Endothelial cell (in vitro differentiated cells): ENCODE measurements at places on chromosomes 6 and 20.

- no peak for DNase-seq
These were observed 29.3 kb downstream of the PTPRK start for GRCh38 chr6:128491100-128491581.

DNA sequence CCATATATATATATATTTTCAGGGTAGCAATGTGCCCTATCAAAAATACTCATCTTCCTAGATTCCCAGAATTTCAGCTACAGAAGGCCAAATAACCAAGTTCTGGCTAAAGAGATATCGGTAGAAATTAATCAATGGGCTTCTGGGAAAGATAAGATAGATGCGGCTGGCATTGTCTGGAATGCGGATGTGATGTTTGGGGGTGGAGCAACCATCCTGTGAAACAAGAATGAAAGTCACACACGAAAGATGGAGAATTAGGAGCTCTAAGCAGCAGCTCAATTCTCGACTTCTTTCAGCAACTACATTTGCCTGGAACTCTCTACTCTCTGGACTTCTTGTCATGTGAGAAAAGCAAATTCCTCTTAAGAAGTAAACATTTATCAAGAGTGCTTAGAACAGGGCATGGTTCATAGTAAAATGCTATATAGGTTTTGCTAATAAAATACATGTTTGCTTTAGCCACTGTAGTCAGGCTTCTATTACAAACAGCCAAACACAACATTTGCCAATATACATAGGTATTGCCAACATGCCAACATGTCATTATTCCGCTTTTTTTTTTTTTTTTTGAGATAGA is 90.8 kb downstream of the CLIC5 start:
- no peak for DNase-seq

DNA sequence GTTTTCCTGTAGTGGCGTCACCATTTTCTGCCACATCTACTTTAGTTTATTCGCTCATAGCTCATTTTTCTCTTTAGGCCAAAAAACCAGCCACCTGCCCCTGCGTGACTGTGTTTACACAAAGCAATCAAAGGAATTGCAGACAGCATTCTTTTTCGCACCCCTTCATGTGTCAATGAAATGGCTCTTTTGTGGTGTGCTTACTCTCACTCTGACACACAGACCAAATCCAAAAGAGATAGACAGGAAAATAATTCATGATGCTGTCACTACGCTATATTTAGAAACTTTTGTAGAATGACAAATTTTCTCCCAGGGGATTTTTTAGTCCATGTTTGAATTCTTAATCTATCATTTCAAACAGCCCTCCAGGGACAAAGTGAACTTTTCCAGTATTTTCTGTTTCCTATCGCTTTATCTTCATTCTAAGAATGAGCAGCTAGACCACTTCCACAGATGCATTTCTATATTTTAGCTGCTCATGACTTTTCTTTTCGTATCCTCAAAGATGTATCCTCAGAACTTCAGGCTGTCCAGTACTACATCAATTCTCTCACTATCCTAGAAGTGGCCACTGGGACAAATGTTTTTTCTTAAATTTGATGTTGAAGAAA is 37.9 kb upstream of the KHDRBS2 start:
- DNase-seq = no peak

DNA sequence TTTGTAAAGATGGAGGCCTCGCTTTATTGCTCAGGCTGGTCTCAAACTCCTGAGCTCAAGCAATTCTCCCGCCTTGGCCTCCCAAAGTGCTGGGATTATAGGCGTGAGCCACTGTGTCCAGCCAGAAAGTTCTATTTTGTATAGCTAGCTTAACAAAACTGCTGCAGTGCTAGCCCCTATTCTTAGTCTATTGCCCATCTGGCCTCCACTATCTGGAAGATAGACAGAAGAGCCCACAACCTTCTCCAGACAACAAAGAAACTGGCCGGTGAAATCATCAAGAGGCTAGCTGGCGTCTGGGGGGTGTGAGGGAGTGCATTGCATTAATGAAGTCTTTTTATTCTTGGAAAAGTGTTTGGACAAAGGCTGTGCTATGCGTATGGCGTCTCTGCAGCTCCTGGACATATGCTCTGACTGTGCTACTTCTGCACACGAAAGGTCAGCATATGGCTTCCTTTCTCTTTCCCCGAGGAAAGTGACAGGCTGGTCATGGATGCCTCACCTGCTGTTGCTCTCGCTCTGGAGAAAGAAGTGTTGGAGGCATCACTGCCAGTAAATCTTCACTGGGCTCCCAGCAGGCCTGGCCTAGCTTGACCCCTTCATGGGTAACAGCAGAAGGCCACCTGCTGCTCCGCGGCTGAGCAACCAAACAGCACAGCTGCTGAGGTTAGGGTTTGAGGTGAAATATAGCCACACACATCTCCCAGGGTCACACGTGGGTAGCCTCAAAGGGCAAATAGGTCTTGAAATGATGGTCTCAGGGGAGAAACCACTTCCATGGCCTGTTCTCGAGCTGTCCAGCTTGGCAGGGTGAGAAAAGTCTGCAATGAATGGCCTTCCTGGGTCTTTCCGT is 95.1 kb upstream of the IYD start:
- no peak for DNase-seq

GRCh38 chr20:15439551-15439950 is 1102.1 kb upstream of the FLRT3 start:
- DNase-seq = no peak

DNA sequence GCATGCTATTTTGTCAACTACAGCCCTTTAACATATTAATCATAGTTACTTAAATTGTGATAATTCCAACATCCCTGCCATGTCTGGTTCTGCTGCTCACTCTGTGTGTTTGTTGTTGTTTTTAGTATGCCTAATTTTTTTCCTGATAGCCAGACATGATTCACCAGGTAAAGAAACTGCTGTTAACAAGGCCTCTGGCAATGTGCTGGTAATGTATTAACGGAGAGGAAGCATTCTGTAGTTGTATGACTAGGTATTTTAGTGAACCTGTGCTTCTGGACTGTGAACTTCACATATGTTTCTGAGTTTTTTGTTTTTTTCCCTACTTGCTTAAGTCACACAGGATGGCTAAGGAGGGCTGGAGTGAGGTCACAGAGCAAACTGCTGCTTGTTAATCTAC is 4.8 kb downstream of the DYNLT2 start:
- DNase-seq = no peak

DNA sequence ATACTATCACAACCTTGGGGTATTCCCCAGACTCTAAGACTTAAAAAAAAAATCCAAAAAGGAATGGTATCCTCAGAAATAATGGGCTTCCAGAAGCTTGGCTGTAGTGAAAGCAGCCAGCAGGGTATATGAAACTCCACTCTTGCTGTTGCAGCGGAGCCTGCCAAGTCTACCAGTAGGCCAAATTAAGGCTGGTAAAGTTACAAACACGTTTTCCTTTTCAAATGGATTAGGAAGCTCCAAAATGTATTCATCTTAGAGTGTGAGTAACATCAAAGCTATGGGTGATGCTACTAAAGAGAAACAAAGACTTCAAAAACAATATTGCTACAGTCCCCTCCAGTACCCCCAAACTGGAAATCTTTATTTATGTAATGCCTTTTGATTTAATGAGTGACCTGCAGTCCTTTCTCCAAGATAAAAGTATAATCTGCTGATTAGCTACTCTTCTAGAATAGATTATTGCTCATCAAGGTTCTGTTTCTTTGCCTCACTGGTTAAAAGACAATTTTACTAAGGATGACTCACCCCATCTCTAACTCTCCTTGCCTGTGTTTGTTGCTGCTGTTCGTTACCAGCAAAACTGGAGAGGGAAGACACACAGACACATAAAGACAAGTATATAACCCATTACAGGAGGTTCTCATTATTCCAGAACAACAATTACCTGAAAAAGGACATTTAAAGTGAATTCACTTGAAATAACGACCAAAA is 84.9 kb downstream of the BTBD9 start:
- DNase-seq = no peak

- DNase-seq = no peak
These were observed 535 bp upstream of the ABCF1 start for GRCh38 chr6:30570740-30571074.

- no peak for DNase-seq
These were observed 310.8 kb downstream of the QKI start for GRCh38 chr6:163725008-163725941.

DNA sequence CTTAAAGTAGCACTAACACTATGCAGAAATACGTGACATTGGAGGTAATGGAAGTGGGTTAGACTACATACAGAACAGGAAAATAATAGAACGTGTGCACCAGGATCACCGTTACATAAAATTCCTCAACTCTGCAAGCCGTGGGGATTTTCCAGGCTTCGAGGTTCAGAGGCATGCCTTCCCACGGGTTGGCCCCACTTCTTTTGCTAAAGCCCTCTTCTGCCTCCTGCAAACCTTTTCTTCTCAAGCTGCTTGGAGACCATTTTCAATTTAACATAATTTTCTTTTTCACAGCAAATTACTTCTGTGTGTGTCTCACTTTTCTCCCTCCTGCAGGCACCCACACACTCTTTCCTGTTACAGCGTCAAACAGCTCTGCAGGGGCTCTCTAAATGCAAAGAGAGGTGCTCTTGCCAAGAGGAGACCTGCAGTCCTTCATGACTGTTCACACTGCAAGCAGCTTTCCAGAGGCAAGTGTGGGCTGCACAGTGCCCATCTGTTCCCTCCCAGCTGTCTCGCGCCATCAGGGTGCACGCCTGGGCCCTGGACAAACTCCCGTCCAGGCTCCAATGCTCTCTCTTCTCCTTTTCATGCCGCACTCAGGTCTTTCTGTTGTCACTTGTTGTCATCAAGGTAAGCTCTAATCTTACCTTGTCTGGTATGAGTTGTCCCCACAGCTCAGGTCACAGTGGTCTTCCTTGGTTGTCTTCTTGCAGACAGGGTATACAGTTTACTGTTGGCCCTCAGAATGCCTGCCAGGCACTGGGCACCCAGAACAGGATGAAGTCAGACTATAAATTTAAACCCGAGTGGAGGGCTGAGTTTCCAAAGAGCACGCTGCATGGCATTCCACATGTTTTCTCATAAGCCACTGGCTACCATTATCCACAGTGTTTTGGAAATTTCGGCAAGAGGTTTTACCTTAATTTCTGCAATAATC is 164.8 kb upstream of the GGTLC1 start:
- DNase-seq = no peak

DNA sequence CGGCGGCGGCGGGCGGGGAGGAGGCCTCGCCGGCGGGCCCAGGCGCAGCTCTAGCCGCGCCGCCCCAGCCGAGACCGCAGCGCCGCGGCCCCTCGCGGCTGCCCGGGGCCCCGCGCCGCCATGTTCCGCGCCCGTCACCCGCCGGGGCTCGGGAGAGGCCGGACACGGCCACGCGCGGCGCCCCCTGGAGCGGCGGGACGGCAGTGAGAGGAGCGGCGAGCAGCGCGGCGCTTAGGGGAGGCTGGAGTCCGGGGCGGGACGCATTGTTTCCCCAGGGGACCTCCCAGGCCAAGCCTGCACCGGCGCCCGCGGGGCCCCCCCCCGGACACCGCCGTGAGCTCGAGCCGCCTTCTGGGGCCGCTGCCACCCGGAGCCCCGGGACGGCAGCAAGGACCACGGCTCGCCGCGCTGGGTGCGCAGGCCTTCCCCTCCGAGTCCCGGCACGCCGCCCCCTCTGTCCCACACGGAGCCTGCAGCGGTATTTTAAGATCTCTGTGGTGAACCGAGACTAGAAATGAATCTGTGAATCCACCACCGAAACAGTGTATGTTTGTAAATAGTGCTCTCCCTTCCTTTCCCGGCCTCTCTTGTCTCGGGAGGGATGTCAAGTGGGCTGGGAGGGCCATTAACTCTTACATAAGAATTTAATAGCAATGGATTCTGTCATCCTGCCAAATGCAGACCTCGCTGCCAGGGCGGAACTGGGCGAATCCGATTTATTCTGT is 424 bp upstream of the KIF13A start:
- peak; percentile 74 for DNase-seq

GRCh38 chr20:42603655-42604054 is 586.1 kb downstream of the PTPRT start:
- no peak for DNase-seq

DNA sequence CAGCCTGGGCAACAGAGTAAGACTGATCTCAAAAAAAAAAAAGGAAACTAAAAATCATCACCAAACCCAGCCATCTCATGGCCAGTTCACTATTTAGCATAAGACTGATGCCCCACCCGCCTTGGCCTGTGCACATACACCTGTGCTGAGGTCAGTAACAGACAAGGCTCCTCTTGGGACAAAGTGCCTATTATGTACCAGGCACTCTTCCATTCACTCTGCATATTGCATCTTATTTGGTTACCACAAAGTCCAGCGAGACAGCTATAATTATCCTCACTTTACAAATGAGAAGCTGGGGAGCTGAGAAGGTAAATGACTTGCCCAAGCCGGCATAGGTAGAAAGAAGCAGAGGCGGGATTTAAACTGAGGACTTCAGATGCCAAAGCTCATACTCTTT is 3.8 kb downstream of the PTPRT start:
- DNase-seq = no peak

- DNase-seq = no peak
These were observed 21.6 kb upstream of the FBXO30 start for GRCh38 chr6:145836170-145836569.

DNA sequence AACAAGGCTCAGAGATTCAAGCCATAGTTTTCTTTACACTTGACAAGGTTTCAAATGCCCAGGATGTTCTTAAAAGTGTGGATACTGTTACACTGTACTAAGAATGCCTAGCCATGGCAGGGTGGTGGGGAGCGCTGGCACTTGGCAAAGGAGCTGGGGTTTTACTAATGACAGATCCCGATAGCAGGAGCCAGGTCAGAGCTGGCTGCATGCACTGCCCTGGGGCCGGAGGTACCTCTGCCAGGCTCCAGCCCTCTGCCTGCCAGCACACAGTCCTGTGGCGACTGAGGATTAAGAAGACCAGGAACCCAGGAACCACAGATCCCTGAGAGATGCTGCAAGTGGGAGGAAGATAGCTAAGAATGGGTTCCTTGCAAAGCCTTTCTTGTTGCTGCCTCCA is 260.3 kb downstream of the ALDH8A1 start:
- DNase-seq = no peak

DNA sequence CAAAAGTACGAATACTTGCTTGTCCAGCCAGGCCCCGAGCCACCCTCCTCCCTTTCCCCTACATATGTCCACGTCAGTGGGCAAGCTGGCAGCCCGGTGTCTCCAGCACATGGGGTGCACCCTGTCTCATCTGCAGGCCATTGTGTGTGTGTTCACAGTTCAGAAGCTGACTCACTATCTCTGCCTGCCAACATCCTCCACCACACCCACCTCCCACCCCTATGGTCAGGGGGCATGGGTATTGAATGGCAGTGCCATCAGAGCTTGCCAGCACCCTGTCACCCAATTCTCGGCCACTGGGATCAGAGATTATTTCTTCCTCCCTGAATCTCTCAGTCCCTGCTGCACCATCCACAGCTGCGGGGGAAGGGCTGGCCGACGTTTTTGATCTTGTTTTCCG is 195.7 kb downstream of the FARS2 start:
- no peak for DNase-seq

GRCh38 chr6:34595332-34596184 is 39.4 kb upstream of the SPDEF start:
- no peak for DNase-seq

DNA sequence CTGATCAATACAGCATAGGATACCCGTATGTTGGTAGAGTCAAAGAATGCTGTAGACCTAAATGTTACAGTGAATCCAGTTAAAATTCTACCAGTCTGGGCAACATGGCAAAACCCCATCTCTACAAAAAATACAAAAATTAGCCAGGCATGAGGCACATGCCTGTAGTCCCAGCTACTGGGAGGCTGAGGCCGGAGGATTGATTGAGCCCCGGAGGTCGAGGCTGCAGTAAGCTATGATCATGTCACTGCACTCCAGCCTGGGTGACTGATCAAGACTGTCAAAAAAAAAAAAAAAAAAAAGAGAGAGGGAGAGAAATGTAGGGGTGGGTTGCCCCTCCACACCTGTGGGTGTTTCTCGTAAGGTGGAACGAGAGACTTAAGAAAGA is 167.5 kb downstream of the SLC16A10 start:
- DNase-seq = no peak

GRCh38 chr20:42747765-42748411 is 441.8 kb downstream of the PTPRT start:
- no peak for DNase-seq
